T-helper 2 cell (primary cell): ENCODE measurements at places on chromosomes 6 and 20.

DNA sequence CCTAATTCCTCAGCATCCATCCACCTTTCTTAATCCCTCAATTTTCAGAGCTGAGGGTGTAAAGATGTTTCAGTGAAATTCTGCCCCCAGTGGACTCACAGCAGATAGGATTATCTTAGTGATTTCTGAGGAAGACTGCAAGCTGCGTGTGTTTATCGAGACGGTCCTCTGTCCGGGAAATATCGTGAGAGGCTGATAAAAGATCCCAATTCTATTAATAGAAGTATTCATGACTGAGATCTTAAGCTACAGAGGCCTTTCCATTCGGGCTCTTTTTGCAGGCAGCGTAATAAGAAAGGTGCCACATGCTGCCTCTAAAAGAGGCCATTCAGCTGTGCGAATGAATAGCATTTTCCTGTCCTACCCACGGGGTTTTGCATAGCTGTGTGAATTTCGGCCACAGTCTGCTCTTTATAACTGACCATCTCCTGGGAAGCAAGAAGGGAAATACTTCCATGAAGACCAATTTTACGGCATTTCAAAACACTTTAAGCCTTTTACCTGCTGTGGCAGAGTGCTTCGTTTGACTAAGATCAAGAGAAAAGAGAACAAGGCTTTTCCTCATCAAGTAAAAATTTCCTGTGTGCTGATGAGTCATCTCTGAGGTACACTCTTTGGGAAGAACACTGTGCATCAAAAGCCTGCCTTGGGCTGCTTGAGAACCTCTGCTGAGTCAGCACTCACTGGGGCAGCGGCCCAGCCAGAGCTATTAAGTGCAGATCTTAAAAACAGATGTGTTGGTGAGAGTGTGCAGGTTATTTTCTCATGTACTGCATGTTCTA is 208.8 kb downstream of the ARHGAP18 start:
- no peak for DNase-seq

GRCh38 chr20:59015812-59016711 is 3.2 kb upstream of the TUBB1 start:
- DNase-seq: no peak

GRCh38 chr6:70686548-70687133 is 19.0 kb downstream of the SMAP1 start:
- DNase-seq: no peak

DNA sequence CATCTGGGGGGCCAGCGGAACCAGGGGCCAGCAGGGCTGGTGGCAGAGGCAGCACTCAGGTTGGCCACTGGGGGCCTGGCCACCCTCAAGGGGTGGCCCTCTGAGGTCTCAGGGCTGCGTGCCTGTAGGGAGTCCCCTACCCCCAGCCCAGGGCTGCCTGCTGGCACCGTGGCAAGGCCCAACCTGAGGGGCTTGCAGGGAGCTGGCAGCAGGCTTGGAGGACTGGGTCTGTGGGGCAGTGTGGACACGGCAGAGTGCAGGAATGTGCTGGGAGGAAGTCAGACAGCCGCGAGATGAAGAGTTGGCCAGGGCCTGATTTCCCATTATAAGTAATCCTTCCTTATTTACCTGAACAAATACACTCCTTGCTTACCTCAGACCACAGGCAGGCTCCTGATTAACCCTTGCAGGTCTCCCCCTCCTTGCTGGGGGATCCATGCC is at the start of gene SPDEF:
SPDEF (minus strand) TSS at position 299 of the 441 bp plus-strand sequence. CDS start 11,874 bp downstream, outside the sequence.
- no peak for DNase-seq

DNA sequence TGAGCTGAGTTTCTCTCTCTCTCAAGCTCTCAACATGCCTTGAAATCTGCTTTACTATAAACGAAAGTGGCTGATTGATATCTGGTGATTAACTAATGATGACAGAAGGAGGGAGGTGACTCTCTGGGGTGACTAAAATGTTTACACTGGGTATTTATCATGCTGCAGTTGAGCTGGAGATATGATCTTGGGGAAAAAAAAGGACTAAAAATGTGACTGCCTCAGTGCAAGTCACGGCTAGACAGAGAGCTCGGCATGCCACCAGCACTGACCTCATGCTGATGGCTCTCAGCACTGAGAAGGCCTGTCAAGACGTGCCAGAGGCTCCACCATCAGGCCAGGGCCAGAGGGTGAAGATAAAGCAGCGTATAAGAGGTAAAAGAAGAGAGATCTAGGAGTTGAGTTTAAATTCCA is 103.1 kb upstream of the SPACA1 start:
- peak; percentile 71 for DNase-seq

DNA sequence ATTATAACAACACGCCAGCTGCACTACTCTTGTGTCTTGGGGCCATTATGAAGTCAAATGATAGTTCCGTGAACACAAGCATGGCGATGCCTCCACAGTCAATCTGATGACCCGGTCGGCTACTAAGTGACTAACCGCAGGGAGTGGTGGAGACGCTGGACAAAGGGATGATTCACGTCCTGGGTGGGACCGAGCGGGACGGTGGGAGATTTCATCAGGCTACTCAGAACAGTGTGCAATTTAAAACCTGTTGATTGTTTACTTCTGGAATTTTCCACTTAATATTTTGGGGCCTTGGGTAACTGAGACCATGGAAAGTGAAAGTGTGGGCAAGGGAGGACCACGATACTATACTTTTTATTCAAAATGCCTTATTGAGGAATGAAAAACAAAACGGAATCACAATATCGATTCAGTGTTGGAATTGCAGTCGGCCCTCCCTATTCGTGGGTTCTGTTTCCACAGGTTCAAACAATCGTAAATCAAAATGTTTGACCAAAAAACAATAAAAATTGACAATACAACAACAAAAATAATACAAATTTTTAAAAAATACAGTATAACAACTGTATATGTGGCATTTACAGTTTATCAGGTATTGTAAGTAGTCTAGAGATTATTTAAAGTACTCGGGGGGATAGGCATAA is 66.5 kb downstream of the MYLK4 start:
- no peak for DNase-seq

DNA sequence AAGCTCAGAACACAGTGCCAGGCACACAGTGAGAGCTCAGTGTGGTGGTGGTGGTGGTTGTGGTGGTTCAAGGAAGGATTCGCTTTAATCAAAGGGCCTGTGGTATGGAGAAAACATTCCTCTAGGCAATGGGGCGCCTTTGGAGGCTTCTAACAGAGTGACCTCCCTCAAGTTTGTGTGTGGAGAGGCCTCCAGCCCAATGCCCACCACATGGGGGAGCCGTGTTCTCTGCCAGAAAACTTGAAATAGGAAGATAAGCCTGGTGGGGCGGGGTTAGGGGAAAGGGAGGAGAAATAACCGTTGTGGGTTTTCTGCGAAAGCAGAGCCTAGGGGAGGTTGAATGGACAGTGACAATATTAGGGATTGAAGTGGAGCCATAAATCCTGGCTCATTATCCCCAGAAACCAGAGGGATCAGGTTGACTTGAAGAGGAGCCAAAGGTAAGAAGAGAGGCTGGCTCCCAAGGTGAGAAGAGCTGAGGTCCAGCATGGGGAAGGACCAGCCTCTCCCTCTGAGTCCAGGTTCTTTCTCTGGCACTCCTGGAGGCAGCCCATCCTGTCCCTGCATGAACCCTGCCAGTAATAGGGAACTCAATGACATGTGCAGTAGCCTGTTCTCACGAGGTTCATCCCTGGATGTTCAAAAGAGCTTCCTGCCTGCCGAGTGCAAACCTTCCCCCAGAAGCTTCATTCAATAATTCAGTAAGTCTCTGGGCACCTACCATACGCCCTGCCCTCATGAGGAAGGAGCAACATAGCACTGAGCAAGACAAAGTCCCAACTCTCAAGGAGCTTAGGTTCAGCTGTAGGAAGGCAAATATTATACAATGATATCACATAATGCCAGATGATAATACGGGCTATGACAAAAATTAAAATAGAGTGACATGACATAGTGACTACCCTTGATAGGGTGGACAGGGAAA is 51.4 kb downstream of the TGM2 start:
- no peak for DNase-seq

DNA sequence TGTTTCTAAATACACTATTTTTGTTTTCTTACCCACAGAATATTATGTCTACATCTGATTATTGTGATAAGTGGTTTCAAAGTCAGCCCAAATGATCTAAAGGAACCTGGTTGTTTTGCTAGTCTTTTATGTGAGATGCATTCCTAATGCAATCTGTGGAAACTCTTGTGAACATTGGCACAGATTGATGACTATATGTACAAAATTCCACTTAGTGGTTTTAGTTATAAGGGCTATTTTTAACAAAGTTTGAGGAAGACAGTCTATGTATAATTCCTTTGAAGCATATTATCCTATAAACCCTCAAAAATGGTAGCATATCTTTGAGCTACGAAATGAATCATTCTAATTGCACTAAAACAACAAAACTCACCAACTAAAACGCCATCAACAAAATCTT is 140.9 kb downstream of the GRIK2 start:
- no peak for DNase-seq

DNA sequence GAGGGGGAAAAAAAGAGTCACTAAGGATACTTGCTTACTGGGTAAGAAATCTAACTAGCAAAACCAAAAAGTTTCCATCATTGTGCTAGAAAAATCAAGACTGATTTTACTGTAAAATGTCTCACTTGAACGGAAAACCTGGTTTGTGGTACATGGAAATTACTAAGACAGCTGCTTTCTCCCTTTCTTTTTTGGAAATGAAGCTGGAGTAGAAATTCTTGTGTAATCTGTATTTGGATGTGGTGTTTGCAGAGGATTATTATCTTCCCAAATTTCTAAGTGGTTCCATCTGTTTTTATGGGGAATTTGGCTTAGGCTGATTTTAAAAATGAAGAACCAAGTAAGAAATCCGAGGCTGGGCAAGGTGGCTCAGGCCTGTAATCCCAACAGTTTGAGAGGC is 20.4 kb downstream of the EPB41L2 start:
- no peak for DNase-seq

- no peak for DNase-seq
Measured at GRCh38 chr20:35774391-35774790, 2.6 kb downstream of the PHF20 start.

GRCh38 chr20:10110151-10110550 is 75.4 kb downstream of the ANKEF1 start:
- DNase-seq: no peak

DNA sequence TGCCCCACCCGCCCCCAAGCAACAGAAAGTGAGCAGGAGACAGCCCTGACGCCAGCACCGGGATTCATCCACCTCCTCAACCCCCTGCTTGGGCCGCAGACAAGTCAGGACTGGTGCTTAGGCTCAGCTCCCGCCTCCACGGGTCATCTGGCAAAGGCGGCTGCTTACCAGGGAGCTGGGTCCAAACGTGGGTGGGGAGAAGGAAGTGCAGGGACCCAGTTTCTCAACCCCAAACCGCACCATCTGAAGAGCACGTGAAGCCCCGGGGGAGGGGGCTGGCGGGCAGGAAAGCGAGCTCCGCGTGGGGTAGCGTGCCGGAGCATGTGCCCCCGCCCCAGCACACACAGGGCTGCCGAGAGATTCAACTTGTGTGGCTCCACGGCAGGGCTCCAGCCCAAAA is 87.2 kb downstream of the BMP7 start:
- DNase-seq: no peak

- DNase-seq: peak; percentile 55
Measured at GRCh38 chr6:149727793-149728498, 10.0 kb upstream of the LATS1 start.

DNA sequence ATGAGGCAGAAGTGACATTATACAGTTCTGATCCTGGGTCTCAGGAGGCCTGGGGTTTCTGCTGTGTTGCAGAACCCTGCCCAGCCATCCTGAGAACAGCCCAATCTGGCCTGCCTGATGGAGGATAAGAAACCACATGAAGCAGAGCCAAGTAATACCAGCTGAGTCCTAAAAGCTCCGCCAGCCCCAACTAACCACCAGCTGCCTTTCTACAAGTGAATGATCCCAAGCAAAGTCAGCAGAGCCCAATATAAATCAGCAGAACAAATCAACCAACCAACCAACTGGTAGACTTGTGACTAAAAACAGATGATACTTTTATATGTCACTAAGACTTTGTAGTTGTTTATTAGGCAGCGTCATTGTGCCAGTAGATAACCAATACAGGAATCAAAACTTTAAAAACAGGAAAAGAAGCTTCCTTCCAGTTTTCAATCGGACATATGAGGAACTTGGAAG is 52.1 kb downstream of the SNX5 start:
- no peak for DNase-seq

GRCh38 chr6:11971154-11971553 is 41.0 kb upstream of the HIVEP1 start:
- no peak for DNase-seq

DNA sequence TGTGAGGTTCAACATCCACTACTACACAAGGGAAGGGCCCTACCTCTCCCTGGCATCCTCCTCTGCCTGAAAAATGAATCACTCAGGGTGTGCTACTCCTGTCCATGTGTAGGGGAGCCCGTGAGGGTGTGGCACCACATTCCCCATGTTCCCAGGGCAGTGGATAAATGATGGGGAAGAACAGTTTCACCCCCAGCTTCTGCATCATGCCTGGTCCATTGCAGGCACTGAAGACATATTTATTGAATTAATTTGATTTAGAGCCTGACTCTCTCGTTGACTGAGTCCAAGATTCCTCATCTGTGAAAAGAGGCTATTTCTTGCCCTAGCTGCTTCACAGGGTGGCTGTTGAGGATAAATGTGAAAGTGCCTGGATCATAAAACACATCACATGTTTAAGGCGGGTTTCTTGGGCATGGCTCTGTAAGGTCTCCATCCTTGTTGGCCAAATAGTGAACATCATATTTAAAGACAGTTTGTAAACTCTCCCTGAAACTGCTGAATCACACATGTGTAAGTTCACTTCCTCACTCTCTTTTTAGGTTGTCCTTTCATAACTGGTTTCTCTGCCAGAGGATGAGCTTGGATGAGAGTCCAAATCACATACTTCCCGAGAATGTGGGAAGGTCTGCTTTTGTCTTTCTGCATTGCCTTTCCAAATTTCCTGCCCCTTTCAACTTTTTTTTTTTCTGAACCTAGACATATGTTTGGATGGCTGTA is 79.7 kb upstream of the FYN start:
- DNase-seq: no peak

- DNase-seq: no peak
Measured at GRCh38 chr6:140275725-140276124, 901.3 kb upstream of the CITED2 start.

DNA sequence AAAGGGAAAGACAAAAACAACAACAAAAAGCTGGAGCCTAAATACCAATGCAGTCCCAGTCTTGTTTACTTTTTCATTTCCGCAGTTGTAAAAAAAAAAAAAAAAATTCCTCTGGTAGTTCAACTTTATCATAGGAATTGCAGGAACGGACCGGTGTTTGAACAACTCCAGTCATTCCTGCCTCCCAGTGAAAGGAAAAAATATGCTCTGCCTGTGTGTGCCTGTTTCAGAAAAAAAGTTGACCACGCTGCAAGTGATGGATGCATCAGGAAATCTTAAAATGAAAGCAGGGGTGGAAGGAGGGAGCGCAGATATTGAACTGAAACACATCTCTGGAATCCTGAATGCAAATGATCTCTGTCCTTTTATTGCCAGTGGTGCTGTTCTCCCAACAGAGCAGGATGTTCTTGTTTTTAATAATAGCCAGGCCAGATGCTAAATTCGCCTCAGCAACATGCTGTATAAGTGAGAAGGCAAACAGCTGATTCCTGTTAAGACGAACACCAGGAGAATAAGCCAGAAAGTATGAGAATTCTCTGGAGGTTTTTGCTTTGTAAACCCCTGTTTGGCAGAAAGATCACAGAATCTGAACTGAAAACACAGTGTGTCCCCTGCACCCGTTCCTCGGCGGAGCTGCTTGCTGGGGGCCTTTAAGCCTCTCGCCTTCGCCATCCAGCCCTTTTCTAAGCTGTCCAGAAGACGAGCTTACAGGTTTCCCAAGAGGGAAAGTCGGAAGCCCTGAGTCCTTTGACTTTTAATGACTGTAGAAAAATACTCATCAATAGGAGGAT is 178.4 kb upstream of the SUPT3H start:
- no peak for DNase-seq

GRCh38 chr6:170421921-170422320 is 115.4 kb downstream of the FAM120B start:
- DNase-seq: no peak

- no peak for DNase-seq
Measured at GRCh38 chr6:145045582-145045981, 689.7 kb downstream of the EPM2A start.
